ENCODE measurements at places on chromosomes 5 and 9.

DNA sequence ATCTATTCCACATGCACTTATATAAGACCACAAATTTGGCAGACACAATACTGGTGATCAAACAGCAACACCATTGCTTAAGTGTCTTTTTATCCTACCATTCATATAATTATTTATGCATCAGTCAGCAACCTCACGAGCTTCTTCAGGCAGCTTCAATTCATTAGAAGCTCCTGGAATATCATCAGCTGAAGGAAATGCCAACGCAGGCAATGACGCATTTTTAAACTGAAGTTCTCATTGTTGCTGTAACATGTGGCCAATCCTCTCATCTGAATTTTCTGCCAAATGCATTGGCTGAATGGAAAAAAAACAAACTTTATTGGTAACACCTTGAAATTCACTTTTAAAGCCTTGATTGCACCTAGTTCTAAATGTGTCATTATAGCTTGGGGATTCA is 376.4 kb upstream of the RGMB start:
- no peak for DNase-seq

- DNase-seq, result no peak
These were observed 337.8 kb downstream of the TENT4A start for GRCh38 chr5:7050986-7051385.

DNA sequence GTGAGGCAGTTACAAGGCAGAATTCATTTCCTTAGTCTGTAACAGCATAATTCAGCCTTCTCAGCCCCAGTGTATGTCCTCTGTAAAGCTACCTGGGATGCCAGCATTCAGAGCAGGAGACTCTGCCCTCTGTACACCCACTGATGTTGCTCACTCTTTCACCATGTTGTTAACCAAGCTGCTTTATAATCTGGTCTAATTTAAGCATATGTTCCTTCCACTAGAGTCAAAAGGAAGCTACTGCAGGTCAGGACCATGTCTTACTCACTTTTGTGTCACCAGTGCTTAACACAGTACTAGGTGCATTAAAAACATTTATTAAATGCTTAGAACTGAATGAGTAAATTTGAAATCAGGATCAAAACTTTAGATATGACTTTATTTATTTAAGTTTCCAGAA is 185.6 kb downstream of the FBXL17 start:
- no peak for DNase-seq

- no peak for DNase-seq
These were observed 693.8 kb downstream of the DNAH5 start for GRCh38 chr5:13250464-13251291.

DNA sequence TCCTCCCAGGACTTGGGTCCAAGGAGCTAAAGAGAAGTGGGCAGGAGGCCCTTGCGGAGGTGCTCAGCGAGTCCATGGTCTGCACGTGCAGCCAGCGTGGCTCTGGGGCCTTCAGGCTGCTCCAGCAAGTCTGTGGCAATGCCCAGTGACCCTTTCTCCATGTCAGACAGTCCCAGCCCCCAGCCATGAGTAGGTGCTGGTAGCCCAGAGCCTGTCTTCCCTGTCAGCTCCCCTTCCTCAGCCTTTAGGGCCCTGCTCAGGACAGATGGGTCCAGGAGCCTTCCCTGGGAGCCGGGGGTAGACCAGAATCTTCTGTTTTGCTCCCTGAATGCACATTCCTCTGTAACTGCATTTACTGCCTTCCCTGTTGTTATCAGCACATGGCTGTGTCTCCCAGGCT is 147.2 kb upstream of the IRX2 start:
- no peak for DNase-seq

GRCh38 chr9:211036-211435 is 3.6 kb upstream of the DOCK8 start:
- DNase-seq, result no peak

All from stimulated activated CD8-positive, alpha-beta memory T cell treated with anti-CD3 and anti-CD28 coated beads, Interleukin-7, amount 100 ng/mL, for 1 hour (primary cell).